Activated naive CD4-positive, alpha-beta T cell treated with Interleukin-2 at 50 U/mL for 16 hours (primary cell): ENCODE measurements at places on chromosomes 7 and 10.
A peak's percentile ranks its signal among the peaks of the same experiment; 100 is the strongest.

DNA sequence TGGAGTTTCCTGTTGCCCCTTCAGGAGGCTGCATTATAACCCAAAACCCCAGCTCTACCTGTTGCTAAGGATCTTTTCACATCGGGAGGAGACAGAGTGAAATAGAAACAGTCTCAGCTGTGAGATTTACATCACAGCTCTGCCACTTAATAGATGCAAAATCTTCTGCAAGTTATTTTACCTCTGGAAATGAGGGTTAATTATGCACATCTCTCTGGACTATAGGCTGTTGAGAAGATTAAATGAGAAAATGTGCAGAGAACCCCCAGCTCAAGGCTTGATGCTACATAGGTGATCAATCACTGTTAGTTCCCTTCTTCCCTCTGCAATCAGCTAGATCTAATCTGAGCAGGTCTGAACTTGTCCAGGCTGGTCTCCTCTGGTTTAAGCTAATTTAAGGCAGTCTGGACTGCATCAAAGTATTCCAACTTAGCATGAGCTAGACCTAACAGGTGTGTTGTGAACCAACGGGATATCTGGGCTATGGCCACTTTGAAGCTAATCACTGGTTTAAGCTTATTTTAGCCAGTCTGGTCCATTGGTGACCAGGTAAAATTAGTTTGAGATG lies 8.9 kb upstream of the LRRC18 start:
- no peak for DNase-seq

- DNase-seq, result no peak
Measured at GRCh38 chr7:118052336-118052735, 131.6 kb upstream of the LSM8 start.

DNA sequence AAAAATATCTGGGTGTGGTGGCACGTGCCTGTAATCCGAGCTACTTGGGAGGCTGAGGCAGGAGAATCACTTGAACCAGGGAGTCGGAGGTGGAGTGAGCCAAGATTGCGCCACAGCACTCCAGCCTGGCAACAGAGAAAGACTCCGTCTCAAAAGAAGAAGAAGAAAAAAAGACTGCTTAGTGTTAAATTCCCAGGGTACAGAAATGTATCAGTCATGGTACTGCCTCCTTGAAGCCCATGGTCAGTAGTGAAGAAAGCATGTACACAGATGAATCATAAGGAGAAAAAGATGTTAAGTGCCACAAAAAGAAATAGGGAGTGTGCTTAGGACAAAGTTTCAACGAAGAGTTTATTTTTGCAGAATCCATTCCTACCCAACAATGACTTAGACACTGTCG lies 62.5 kb upstream of the KMT2E start:
- no peak for DNase-seq

DNA sequence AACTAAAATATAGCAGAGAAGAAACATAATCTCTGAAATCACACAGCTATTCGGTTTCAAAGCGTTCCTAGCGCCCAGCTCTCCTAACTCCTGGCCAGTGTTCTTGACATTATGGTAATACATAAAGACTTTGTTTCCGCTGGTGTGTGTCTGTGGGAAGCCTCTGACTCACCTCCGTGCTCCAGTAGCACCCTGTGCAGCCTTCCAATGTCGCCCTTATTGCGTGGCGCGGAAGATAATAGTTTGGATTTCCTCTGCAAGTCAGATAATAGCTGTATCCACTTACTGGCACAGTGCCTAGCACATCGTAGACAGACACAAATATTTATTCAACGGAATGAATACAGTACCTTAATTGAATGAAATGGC lies 570 bp downstream of the BMS1 start:
- DNase-seq, result peak; percentile 23

DNA sequence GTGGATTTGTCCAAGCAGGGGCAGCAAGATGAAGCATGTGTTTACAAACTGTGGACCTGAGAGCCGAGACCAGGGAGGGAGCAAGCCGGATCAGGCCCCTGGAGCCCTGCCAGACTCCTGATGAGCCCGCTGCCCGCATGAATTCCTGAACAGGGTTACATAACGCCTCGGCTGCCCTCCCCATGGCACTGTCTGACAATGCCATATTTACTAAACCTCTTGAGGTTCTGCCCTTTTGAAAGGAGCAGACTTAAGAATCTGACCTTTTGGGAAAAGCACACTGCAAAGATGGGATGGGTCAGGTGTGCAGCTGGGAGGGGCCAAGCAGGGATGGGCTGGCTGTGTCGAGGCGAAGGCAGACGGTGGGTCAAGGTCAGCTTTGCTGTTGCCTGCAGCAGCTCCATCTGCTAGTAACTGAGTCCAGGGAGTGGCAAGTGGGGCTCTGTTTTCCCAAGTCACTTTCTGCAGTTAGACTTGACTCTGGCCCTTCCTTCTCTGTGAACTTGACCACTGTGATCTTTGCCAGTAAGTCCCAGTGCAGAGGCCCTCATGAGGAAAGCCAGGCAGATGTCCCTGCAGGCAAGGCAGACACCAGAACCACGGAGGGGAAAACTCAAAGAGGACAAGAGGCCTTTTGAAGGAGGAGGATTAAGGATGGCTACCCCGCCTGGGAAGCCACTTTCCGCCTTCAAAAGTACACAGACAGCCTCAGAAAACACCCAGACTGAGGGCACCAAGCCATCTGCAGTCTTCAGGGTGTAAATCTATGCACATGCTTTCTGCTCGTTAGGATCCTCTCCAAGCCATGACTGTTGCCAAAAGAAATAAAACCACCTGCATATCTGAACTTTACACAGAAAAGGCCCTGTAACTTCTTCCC lies 175.8 kb downstream of the TNS3 start:
- no peak for DNase-seq

GRCh38 chr10:32140403-32140802 lies 84.2 kb upstream of the KIF5B start:
- no peak for DNase-seq

DNA sequence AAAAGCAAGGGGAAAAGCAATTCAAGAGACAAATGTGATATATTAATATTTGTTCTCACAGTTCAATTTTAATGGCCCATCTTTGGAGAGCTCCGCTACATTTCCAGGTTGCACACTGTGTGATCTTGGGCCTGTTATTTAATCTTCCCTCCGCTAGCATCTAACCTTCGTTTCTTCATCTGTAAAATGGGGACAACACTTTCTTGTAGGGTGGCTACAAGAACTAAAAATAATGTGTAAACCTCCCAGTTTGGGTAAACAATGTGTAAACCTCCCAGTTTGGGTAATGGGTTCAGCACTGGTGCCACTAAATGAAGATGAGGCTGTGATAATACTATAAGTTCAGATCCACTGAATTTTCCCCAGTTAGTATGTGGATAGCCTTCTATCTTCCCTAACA lies 99.5 kb downstream of the CDK6 start:
- DNase-seq, result no peak

DNA sequence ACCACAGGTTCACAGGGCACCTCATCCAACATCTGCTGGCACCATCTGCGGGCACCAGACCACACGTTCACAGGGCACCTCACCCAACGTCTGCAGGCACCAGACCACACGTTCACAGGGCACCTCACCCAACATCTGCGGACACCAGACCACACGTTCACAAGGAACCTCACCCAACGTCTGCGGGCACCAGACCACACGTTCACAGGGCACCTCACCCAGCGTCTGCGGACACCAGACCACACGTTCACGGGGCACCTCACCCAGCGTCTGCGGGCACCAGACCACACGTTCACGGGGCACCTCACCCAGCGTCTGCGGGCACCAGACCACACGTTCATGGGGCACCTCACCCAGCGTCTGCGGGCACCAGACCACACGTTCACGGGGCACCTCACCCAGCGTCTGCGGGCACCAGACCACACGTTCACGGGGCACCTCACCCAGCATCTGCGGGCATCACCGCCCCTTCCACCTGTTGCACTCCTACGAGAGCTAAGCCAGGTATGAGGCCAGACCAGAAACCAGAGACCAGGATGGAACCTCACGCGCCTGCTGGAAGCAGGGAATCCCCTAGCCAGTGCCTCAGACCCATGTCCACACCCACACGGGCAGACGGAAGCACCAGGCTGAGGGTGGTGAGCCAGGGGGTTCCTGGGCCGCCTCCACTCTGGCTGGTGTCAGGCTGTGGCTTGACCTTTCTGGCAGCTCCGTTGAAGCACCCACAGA lies 182.8 kb downstream of the MAD1L1 start:
- no peak for DNase-seq
